Endothelial cell (in vitro differentiated cells): ENCODE measurements at places on chromosomes 7 and 10.

- no peak for DNase-seq
- H3K4me1 ChIP-seq, result peaks cover 12% of the 10 kb centered on the region
- peaks cover 1% of the 10 kb centered on the region for H3K27me3 ChIP-seq
- no peaks in the 10 kb centered on the region for H3K36me3 ChIP-seq
- no peak overlapping the region for H3K4me3 ChIP-seq
- no peak overlapping the region for H3K27ac ChIP-seq
Measured at GRCh38 chr10:52632591-52632990, 140.0 kb downstream of the MBL2 start.

DNA sequence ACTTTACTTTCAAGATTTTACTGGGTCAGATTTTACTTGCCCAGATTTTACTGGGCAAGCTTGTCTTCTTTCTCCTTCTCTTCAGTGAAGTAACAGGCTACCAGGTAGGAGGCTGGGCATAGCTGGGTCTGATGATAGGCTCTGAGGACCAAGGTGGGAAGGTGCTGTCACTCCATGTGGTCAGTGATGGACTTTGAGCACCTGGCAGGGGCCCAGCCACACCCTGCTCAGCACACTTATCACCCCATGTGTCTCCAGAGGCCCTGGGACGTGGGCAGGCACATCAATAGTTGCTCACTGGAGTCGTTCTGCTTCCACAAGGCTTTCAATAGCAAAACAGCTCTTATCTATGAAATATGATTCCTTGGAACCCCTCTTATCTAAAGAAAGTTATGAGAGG, 70.5 kb upstream of the GPR26 start:
- no peaks in the 10 kb centered on the region for H3K27me3 ChIP-seq
- H3K27ac ChIP-seq, result no peak overlapping the region
- no peak for DNase-seq
- H3K4me3 ChIP-seq, result no peak overlapping the region
- H3K4me1 ChIP-seq, result no peaks in the 10 kb centered on the region

GRCh38 chr7:47677664-47678063, 95.8 kb upstream of the TNS3 start:
- peaks cover 1% of the 10 kb centered on the region for H3K27me3 ChIP-seq
- H3K27ac ChIP-seq, result no peak overlapping the region
- H3K4me1 ChIP-seq, result peaks cover 2% of the 10 kb centered on the region
- DNase-seq, result no peak
- no peaks in the 10 kb centered on the region for H3K36me3 ChIP-seq

DNA sequence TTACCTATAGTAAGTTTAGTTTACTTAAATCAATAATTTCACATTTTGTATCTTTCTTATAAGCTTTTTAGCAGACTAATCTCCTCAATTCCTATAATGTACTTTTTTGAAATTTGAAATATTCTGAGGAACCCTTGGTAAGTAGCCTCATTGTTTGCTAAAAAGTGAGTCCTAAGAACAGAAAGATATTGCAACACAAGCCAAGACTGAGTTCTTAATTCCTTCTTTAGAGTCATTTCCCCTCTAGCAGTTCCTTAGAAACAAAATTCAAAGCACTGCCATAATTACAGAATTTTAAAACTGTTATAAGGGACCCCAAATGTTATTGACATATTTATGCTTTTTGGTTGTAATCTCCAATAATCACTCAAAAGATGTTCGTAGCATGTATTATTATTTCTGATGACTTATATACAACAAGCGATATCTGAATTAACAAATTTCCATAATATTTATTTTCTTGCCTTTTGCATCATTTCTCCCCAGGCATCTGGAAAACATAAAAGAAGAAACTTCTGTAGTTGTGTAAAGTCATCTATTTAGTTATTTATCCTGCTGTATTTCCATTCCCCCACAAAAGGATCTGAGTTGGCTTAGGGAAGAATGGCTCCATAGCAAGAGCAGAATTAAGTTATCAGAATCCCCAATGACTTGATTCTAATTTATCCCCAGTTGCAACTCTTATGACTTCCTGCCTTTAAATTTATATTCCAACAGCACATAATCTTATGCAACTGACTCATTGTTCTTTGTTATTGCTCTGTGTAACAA, 67.8 kb downstream of the TMEM26 start:
- H3K36me3 ChIP-seq, result no peaks in the 10 kb centered on the region
- DNase-seq, result no peak
- no peak overlapping the region for H3K4me3 ChIP-seq
- no peaks in the 10 kb centered on the region for H3K4me1 ChIP-seq
